ENCODE measurements at places on chromosomes 2 and 18.

- no peak for DNase-seq
Measured at GRCh38 chr18:61854578-61855448, 38.0 kb downstream of the RNF152 start.

DNA sequence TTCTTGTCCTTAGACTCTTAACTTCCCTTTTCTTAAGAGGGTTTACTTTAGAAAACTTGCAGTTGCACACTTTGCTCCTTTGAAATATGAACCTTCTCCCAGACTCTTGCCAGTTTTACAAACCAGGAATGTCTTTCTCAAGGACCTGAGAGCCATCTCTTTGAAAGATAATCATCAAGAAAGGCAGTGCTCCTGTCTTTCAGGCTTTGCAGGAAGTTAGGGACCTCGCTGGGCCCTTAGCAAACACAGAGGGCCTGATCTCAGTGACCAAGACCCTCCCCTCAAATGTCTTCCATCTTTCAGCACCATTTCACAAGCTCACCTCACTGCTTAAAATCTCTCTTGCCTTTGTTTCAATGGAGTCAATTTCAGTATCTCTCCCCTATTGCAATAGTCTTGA lies 32.0 kb upstream of the NYAP2 start:
- no peak for DNase-seq

DNA sequence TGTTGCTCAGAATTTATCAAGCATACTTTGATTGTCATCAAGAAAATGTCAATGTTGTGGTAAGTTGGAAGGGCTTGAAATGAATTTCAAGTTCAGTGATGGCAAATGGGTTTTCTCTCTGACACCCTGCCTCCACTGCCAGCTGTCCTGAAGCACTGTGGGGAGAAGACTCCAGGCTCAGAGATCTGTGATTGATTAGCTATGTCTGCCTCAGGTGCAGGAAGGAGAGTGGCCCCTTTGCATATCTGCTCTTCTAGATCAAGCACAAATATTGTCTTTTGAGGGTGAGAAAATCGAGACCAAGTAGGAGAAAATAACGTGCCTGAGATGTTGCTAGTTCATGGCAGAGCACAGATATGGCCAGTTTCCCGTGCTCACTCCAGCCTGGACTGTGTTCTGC lies 178.8 kb upstream of the GLI2 start:
- DNase-seq = no peak

- no peak for DNase-seq
Measured at GRCh38 chr2:138034536-138034935, 70.3 kb downstream of the HNMT start.

- no peak for DNase-seq
Measured at GRCh38 chr2:28904802-28905457, 10.5 kb downstream of the WDR43 start.

DNA sequence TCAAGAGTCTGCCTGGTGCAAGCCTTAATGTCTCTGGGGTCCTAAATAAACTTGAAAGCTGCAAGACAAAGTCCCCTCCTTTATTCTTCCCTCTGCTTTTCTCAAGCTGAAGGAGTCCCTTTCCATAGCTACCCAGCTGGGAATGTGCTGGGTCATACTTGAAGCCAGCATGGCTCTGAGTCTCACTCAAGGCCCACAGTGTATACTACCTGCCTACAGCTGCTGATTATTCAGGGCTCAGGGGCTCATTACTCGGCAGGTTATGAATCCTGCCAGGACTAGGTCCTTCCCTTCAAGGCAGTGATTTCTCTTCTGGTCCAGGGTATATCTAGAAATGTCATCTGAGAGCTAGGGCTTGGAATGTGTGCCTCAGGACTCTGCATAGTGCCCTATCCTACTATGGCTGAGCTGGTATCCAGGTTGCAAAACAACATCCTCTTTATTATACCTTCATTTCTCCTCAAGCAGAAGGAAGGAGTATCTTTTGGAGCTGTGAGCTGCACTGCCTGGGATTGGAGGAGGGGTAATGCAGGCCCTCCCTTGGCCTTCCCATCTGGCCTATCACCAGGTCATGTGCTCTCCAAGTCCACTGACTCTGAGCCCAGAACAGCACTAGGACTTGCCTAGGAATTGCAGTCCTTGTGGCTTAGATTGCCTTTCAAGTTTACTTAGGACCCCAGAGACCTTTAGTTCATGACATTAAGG lies 22.3 kb downstream of the IL1RN start:
- DNase-seq = no peak

DNA sequence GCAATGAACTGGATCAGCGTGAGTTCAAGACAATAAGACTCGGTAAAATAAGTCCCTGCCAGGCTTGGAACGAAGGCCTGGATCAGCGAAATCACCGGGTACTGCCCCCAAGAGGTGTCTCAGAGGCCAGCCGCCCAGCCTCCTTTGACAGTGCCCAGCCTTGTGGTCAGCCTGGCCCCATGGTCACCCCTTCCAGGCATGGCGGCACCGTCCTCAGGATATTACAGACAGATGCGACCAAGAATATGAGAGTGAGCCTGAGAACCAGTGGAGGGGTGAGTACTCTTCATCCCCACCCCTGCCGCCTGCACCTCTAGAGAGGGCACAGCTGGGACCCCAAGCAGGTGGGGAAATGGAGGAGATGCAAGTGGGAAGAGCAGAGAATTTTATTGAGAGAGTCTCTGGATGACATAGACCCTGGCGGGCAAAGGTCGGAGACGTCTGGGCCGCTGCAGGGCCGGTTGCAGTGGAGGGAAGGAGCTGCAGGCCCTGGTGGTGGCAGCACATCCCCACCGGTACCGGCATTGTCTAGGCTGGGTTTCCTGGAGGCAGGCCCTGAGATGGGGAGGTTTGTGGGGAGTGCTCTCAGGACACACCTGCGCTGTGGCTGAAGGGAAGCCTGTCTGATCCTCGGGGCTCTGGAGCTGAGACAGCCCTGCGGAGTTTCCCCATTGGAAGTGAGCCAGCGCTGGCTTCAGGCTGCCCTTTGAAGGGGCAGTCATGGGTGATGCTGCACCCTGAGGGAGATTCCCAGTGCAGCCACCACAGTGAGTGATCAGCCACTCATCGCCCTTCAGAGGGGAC lies 190.0 kb downstream of the SEPTIN10 start:
- no peak for DNase-seq

- DNase-seq = no peak
Measured at GRCh38 chr18:58101291-58101794, 57.3 kb downstream of the NEDD4L start.

DNA sequence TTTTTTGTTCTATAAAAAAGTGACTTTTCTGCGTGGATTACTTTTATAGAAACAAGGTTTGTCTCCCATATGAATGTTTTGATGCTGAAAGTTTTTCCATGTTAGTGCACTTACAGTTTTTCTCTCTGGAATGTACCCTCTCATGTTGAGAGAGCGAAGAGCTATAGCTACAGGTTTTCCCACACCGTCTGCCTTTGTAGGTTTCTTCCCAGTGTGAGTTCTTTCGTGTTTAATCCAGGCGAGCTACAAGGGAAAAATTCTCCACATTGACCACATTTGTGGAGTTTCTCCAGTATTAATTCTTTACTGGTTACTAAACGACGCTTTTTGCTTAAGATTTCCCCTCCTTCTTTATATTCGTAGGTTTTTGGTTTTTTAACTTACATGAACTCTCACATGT lies 85.1 kb downstream of the ACSL3 start:
- no peak for DNase-seq

- no peak for DNase-seq
Measured at GRCh38 chr2:182824056-182824766, 42.2 kb downstream of the FRZB start.

DNA sequence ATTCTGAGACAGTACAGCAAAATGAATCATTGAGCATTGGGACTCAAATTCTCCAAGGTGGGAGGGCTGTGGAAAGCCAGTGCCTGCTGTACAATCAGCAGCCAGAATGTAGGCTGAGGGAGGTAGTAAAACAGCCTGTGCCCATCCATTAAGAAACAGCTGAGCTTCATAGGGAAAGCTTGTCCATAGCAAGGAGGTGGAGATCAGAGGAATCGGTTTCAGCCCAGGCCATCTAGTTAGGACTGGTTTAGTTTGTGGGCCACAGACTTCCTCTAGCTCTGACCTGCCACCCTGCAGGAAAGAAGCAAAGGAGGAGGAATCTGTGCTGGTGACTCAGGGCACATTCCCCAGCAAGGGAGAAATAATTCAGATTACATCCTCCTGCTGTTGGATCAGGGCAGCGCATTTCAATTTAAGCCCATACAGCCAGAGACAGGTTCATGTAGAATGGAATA lies 333.4 kb downstream of the SETBP1 start:
- DNase-seq = no peak

- DNase-seq = no peak
Measured at GRCh38 chr18:79102886-79103285, 33.7 kb downstream of the ATP9B start.

DNA sequence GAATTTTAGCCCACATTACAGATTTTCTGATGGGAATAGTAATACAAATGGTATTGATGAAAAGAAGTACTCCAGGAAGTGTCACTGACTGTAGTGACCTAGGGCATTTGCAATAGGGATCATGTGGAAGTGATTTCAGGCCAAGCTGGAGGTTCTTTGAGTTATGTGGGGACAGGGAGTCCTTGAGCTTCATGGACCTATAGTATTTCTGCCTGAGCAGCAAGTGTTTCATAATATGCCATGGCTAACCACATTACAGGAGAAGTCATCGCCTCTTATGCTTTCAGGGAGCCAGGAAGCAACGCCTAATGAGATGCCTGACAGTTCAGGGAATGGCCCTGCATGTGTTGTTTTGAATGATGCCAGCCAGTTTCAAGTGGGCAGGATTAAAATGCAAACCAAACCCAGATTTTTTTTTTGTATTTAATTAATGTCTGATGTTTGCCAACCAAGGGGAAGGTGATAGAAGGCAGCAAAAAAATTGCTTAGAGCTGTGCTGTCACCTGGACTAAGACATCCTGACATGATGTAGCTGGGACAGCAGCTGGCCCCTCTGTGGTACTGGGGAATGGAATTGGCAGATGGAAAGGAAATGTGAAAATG lies 109.5 kb downstream of the RAPGEF4 start:
- no peak for DNase-seq
